ENCODE measurements at places on chromosomes 1 and 21.
A peak's percentile ranks its signal among the peaks of the same experiment; 100 is the strongest.

DNA sequence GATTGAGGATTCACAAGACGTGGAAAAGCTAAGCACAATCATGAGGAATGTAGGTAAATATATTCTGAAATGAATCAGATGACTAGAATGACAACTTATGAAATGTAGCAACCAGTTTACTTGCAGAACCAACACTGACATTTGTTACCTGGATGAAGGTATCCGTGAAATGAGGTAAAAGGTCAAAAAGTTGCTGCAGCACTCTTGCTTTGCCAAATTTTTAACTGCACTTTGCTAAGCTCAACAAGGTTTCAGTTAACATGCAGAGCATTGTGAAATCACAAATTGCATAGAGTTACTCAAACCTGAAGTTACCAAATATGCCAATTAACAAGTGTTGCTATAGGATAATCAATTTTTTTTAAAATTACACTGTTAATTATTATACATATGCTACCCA, 1280.1 kb downstream of the KCNT2 start:
- DNase-seq, result no peak

DNA sequence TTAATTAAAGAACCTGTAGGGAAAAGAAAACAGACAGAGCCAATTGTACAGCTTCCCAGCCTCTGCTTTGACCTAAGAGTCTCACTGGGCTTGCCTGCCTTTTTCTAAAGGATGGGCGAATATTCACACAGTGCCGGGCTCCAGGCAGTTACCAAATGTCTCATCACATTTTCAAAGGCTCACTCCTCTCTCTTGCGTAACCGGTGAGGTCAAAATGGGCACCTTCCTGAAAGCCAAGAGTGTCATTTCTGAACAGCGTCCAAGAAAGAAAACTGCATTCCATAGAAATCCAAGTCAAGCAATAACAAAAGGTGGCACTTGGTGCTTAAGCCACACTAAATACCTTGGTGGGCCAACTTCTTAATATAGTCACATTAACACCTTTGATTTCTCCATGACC, 710 bp upstream of the PALMD start:
- DNase-seq, result no peak

- DNase-seq, result peak; percentile 38
Observed at GRCh38 chr1:93219443-93219842, 38.9 kb downstream of the CCDC18 start.

GRCh38 chr1:119276558-119276957, 92.0 kb upstream of the HAO2 start:
- no peak for DNase-seq
